ENCODE measurements at places on chromosomes 11 and 22. TPM values are rescaled to one million over a fixed set of nuclear protein-coding genes. Genes with fewer than 3 reads are reported as not detected.

GRCh38 chr11:33264926-33265325, 7.7 kb downstream of the HIPK3 start:
- no peaks in the 10 kb centered on the region for H3K27me3 ChIP-seq
- H3K4me3 ChIP-seq, result no peak overlapping the region
- H3K36me3 ChIP-seq, result no peaks in the 10 kb centered on the region
- H3K27ac ChIP-seq, result no peak overlapping the region

GRCh38 chr22:46902998-46903916, 140.8 kb downstream of the TBC1D22A start:
- no peak overlapping the region for H3K4me3 ChIP-seq
- H3K4me1 ChIP-seq, result no peaks in the 10 kb centered on the region
- H3K36me3 ChIP-seq, result no peaks in the 10 kb centered on the region
- no peaks in the 10 kb centered on the region for H3K27me3 ChIP-seq
- DNase-seq, result peak; percentile 74

DNA sequence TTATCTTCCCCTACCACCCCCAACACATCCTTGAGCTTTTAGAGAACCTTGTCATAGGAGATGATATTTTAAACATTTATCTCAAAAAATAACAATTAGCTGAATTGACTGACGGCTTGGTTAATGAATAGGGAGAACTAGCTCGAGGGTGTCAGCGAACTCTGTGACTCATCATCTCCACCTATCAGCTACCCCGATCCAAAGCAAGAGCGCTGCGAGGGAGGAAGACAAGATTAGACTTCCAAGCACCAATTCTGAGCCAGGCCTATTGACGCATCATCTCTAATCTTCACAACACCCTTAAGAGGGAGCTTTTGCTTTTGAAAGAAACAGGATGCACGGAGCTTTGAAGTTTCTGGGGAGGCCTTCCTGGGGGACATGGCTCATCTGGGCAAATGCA, 51.0 kb upstream of the GALNT18 start:
- no peaks in the 10 kb centered on the region for H3K27me3 ChIP-seq
- H3K4me1 ChIP-seq, result no peaks in the 10 kb centered on the region
- no peak overlapping the region for H3K27ac ChIP-seq
- DNase-seq, result no peak

EWSR1 gene
- polyA plus RNA-seq, result 391 TPM

GRK2 gene
- 19.5 TPM for polyA plus RNA-seq

CDHR5 gene
- polyA plus RNA-seq, result not detected
